Left kidney (tissue), 8 donors: ENCODE measurements at places on chromosomes 12 and 14. TPM values are rescaled to one million over a fixed set of nuclear protein-coding genes. Genes with fewer than 3 reads are reported as not detected.

DNA sequence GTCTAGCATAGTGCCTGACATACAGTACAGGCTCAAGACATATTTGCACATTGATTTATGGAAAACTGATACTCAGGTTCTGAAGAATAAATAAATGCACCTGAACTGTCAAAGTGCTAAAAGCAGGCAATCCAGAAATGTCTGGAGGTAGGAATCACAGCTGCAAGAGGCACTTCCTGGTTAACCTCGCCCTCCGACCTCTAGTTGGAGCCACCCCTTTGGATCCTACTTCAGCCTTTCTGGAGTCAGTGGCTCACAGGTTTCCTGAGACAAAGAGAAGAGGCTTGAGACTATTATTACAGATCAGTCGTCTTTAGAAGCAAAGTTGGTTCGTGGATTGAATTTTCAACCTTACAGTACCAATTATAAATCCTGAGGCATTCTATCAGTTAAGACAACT lies 13.0 kb downstream of the TCP11L2 start:
- no peak for DNase-seq

- DNase-seq = no peak
These were observed 5.3 kb upstream of the GLTP start for GRCh38 chr12:109885616-109886015.

DNA sequence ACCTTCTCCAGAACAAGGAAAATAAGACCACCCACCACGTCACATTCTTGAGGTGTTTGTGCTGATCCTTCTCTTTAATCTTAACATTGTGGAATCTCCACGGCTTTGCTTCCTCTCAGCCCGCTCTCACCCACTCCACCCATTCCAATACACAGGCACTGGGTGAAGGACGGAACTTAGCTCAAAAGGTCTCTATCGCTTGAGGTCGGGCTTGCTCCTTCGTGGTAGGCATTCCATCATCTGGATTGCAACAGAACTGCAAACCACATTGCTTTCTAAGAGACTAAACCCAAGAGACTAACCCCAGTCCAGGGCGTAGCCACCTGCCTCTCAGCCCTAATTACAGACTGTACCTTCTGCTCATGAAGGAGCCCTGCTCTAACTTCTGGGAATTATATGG lies 24.0 kb upstream of the MDM2 start:
- no peak for DNase-seq

SMCO2 gene
- polyA plus RNA-seq = 0.60 TPM
